Stimulated activated CD8-positive, alpha-beta memory T cell treated with anti-CD3 and anti-CD28 coated beads, Interleukin-12 subunit alpha, Interleukin-12 subunit beta, amount 100 ng/mL, for 4 hours (primary cell): ENCODE measurements at places on chromosomes 3 and 15.
A peak's percentile ranks its signal among the peaks of the same experiment; 100 is the strongest.

DNA sequence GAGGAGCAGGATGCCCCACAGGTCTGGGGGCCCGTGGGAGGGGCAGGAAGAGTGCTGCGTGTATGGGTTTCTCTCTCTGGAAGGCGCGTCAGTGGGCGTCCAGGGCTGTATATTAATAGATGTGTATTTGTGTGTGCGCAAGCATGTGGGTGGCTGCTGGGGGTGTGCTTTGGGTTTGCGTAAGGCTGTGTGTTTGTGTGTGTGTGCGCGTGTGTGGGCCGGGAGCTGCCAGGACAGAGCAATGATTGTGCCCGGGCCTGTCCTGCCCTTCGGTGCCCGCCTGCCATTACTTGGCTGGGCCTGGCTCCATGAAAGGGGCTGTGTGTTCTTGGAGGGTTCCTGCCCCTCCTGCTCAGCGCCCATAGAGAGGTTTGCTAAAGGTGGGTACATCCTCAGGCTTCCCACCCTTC lies 16.3 kb downstream of the CSPG4 start:
- no peak for DNase-seq

DNA sequence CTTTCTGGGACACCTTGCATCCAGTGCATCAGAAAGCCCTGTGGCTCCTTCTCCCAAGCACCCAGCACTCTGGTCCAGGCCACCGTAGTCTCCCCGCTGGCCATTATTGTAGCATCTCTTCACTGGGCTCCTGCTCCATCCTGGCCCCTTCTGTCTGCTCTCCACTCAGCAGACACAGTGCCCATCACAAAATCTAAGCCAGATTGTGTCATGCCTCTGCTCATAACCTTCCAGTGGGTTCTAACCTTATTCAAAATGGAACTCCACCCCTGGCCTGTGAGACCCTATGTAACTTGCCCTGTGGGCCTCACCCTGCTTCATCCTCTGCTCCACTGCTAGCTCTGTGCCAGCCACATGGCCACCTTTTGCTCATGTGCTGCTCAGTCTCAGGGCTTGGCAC lies 31.7 kb upstream of the PRR23E start:
- DNase-seq = no peak

DNA sequence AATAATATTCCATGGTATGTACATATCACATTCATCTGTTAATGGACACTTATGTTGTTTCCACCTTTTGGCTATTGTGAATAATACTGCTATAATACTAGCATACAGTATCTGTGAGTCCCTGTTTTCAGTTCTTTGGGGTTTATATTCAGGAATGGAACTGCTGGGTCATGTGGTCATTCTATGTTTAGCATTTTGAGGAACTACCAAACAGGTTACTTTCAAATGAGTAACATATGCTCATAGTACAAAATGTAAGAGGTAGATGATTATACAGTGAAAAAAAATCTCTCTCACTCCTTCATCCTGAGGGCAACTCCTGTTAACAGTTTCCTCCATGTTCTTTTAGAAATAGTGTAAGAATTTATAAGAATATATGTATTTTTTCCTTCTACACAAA lies 162.2 kb downstream of the PLD1 start:
- no peak for DNase-seq

GRCh38 chr3:35772381-35773015 lies 133.2 kb downstream of the ARPP21 start:
- no peak for DNase-seq

DNA sequence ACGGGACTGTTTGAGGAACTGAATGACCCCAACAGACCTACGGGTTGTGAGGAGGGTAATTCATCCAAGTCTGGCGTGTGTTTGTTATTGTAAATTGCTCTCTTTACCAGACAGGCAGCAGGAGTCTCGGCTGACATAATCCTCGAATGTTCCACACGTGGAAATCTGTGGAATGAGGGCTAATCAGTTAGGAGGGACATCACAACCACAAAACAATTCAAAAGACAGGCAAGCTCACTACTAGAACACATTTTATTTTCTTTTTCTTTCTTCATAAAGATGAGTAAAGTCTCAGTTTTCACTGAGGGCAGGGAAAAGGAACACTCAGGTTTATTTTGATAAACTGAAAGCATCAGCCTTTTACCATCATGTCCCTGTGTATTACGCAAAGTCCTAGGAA lies 53.8 kb downstream of the GRK7 start:
- no peak for DNase-seq

GRCh38 chr3:50494126-50494525 lies 9.3 kb downstream of the CACNA2D2 start:
- DNase-seq = no peak

- DNase-seq = no peak
These were observed 85.8 kb downstream of the THBS1 start for GRCh38 chr15:39666677-39667076.

DNA sequence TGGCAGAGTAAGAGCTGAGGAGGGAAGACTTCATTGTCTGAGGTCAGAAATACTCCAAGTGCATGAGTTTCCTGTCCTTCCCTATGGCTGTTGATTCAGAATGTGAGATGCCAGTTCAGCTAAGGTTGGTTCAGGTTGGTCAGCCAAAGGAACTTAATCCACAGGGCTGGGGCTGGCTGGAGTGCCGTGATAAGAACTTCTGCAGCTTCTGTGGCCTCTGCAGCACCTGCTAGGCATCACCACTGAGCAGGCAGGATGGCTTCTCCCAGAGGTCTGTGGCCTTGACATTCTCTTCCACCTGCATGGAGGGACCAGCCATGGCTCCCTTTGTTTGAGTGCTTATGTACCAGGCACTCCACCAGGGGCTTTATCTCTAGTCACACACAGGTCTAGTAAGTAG lies 109.5 kb upstream of the PLXNA1 start:
- no peak for DNase-seq

GRCh38 chr3:13248640-13249039 lies 171.5 kb downstream of the NUP210 start:
- DNase-seq = no peak

GRCh38 chr3:190504354-190505125 lies 9.3 kb upstream of the IL1RAP start:
- no peak for DNase-seq

DNA sequence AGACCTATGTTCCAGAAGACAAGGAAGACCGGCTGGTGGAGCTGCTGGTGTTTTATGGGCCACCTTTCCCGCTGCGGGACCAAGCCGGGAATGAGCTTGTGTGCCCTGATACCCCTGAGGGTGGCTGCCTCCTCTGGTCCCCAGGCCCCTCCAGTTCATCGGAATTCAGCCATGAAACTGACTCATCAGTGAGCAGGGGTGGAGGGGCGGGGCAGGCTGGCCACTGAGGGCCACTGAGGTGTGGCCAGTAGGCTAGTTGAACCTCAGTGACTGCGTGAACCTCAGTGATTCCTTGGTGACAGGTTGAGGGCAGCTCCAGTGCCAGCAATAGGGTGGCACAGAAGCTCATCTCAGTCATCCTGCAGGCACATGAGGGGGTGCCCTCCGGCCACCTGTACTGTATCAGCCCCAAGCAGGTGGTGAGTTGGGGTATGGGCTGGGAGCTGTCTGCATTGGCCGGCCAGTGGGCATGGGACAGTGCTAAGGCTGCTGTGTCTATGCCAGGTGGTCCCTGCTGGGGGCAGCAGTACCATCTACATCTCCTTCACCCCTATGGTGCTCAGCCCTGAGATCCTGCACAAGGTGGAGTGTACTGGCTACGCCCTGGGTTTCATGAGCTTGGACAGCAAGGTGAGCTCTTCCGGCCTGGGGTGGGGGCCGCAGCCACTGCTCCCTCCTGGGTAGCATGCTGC lies 20.3 kb downstream of the ACAA1 start:
- no peak for DNase-seq

- peak; percentile 30 for DNase-seq
These were observed 32.6 kb downstream of the RBM5 start for GRCh38 chr3:50121072-50122032.

DNA sequence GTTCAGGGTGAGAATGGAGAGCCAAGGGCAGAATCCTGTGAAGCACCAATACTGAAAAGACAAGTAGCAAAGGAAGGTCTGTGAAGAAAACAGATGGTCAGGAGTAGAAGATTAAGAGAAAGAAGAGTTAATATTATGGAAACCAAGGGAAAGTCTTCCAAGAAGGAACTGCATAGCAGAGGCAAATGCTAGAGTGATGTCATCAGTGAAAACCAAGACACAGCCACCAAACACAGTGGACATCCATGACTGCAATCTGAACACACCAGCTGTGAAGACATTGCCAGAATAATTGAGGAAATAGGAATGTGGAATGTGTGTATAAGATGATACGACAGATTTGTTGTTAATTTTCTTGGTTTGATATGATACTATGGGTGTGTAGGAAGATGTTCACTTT lies 26.8 kb upstream of the ZBTB38 start:
- DNase-seq = no peak

GRCh38 chr3:110180733-110181132 lies 843.4 kb upstream of the DPPA4 start:
- DNase-seq = no peak

GRCh38 chr3:129975705-129976048 lies 1.2 kb downstream of the TRH start:
- no peak for DNase-seq

GRCh38 chr15:81011593-81011992 lies 10.9 kb downstream of the TLNRD1 start:
- DNase-seq = no peak

DNA sequence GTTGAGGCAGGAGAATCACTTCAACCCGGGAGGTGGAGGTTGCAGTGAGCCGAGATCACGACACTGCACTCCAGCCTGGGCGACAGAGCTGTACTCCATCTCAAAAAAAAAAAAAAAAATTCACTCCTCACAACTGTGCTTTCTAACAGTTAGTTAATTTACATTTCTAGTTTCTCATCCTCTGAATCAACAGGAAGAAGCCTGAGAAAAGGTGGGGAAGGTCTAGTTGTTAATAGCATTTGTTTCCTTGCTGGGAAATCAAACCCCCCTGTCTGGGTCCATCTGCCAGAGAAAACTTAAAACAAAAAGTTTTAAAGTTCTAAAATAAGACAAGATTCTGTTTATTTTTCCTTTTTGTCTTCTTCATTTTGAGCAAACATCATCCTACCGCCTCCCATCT lies 62.3 kb downstream of the TMEM39A start:
- DNase-seq = no peak

GRCh38 chr3:139764936-139765335 lies 87.2 kb upstream of the NMNAT3 start:
- DNase-seq = no peak

- DNase-seq = no peak
These were observed 13.8 kb downstream of the EPB42 start for GRCh38 chr15:43207024-43207423.

- no peak for DNase-seq
These were observed 86.4 kb downstream of the WDR76 start for GRCh38 chr15:43913026-43913780.

DNA sequence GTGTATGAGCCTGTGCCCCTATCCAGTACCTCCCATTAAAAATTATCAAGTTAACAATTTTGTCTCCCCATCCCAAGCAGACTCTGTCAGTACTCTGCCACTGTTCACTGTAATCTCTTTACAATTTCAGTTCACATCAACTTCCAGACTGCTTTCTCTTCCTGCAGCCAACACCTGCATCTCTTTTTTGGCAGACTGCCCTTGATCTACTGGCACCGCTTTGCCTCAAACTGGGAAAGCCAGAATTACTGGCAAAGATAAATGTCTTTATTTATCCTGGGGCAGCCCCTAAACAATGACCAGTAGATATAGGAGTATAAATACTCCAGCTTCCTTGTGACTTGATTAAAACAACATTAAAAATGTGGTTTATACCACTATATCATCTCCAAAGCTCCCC lies 494.1 kb downstream of the ZNF385D start:
- no peak for DNase-seq

DNA sequence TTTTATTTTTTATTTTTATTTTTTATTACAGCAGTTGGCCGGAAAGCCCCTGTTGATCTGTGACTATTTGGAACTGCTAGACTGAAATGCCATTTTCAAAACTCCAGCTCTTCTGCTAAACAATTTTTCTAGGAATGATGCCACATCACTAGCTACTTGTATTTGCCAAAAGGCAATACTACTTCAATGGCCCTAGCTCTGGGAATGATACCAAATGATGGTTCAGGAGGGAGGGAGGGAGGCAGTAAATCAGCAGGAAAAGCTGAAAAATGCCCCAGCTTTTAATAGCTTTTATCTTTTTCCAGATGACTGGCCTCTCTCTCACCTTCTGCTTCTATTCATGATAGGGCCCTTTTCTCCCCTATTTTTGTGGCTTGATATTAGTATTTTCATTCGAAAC lies 2.6 kb upstream of the CHL1 start:
- DNase-seq = no peak

- no peak for DNase-seq
These were observed 115.8 kb downstream of the EPHA3 start for GRCh38 chr3:89223188-89223587.

GRCh38 chr3:128293930-128294329 lies 140.6 kb downstream of the EEFSEC start:
- no peak for DNase-seq

- DNase-seq = no peak
These were observed 243.5 kb upstream of the SEMA6D start for GRCh38 chr15:47473832-47474231.

GRCh38 chr3:57939775-57940174 lies 68.4 kb upstream of the FLNB start:
- no peak for DNase-seq

DNA sequence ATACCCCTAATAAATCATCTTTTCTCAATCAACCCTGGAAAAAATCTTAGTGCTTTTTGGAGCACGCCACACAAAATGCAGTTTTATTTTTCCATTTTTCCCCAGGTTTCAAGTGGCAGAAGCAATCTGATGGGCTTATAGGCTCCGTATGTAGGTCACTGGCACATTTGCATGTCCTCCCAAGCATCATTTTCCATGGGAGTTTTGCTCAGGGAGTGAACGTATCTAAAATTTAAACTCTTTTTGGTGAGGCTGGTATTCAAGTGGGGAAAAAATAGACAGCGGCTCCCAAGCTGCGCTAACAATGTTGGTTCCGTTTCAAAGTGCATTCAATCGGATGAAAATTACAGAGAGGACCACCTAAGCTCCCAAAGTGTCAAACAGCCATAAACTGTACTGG lies 233.4 kb downstream of the MEX3B start:
- no peak for DNase-seq

GRCh38 chr3:147387885-147388699 lies 18.3 kb downstream of the ZIC4 start:
- no peak for DNase-seq

DNA sequence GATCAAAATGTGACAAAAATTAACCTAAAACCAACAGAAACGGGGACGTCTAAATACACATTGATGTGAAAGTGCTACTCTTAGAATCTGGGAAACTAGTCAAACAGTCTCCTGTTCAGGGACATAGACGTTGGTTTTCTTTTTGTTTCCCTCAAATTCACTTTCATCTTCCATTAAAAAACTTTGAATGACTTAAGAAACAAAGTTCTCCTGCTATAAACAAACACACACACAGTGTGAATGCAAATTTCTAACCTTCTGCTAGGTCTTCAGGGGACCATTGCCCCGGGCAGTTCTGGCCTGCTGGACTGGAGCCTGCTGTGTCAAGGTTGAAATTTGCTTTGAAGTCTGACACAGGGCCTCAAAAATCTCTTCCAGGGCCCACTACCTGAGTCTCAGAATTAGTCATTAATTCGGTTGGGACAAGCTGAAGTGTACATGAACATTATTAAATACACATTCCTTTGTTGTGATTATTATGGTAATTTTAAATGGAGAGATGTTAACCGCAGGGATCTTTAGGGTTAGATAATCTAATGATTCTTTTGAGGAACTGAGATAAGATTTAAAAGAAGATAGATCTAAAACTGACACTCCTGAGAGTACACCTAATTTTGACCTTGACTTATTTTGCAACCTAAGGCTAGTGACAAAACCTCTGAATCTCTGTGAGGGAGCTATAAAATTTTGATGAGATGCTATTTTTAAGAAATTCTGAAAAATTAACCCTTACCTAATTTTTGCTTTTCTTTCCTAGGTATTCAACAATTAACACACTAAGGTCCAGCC lies 1260.4 kb downstream of the ROBO1 start:
- no peak for DNase-seq
